ENCODE measurements at places on chromosomes 11 and 22.

DNA sequence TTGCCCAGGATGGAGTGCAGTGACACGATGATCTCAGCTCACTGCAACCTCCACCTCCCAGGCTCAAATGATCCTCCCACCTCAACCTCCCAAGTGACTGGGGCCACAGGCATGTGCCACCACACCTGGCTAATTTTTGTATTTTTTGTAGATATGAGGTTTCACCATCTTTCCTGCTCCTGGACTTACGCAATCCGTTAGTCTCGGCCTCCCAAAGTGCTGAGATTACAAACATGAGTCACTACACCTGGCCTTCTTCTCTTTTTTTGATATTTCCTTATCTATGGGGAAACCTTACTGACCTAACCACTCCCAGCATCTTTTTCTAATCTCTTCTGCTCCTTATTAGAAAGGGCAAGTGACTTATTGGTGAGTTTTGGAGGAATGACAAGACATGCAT is 121.7 kb upstream of the CHORDC1 start:
- DNase-seq: no peak

- DNase-seq: no peak
These were observed 3.1 kb upstream of the TMA7B start for GRCh38 chr22:39956932-39957664.

GRCh38 chr22:28231441-28231840 is 312.4 kb upstream of the PITPNB start:
- DNase-seq: no peak

GRCh38 chr11:78465169-78465942 is 47.7 kb upstream of the GAB2 start:
- DNase-seq: no peak

DNA sequence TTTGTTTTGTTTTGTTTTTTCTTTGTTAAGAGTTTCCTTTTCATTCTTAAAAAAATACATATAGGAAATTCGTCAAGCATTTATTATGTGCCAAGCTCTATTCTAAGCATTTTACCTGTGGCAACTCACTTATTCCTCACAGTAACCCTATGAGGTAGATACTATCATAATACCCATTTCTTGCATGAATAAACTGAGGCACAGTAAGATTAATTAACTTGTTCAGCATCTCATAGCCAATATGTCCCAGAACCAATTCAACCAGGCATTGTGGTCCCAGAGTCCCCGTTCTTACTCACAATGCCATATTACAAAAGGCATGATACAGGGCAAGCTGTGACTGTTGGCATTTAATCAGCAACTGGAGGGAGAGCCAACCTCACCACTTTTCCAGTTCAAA is 83.7 kb downstream of the RAB30 start:
- no peak for DNase-seq
